ENCODE measurements at places on chromosomes 6 and 20.
A peak's percentile ranks its signal among the peaks of the same experiment; 100 is the strongest.

DNA sequence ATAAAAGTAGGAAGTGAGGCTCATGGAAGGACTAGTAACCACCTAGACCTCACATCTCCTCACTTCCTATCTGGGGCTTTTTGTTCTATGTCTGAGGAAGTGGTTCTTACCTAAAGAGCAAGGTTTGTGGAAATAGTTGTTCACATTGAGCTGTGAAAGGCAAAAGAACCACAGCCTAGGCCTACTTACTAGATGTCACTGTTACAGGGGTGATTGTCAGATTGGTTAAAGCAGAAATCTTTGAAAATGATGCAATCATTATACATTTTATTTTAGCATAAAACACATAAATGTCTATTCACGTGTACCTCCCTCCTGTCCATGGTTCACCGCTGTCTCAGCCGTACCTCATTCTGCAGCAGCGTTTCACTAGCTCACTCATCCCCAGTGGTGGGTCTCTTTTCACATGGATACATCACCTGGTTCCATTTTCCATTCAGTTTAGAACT is 268.8 kb downstream of the TMEM242 start:
- no peak for DNase-seq

DNA sequence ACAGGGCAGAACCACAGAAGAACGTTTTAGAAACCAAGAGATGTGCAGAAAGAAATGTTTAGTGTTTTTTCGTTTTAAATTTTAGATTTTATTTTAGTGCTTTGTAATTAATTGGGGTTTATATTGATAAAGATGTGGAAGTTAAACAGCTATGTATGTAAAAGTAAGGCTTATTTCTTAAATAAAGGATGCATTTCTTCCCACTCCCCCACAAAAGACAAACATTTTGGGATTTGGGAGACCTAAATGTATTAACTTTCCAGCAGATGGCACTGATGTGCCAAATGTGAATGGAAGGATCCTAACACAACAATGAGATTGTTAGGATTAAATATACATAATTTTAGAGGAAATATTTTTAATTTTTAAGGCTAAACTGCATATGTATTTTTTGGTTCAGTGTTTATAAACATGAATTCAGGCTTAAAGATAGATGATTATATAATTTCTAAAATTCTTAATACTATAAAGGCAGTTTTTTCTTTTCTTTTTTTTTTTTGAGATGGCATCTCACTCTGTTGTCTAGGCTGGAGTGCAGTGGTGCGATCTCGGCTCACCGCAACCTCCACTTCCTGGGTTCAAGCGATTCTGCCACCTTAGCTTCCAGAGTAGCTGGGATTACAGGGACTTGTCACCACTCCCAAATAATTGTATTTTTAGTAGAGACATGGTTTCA is 12.0 kb downstream of the PFDN4 start:
- DNase-seq, result peak; percentile 55

- DNase-seq, result no peak
Observed at GRCh38 chr20:1623501-1624205, 3.8 kb upstream of the SIRPB1 start.

DNA sequence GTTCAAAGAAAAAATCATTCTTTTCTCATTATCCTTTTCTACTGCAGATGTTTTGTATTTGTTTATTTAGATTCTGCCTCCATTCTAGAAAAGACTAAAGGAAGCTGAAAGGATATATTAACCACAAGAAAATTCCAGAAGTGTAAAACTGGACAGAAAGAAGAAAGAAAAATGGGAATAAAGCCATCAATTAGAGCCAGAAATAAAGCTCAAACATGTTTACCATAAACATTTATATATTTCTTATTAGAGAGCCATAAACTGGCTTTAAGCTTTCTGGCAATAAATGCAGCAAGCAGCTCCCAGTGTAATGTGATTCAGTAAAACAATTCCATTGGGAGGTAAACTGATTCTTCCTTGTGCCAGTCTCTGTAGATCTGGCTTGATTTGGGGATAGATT is 244.1 kb downstream of the PTPRK start:
- no peak for DNase-seq

- DNase-seq, result no peak
Observed at GRCh38 chr6:43934803-43935602, 165.0 kb downstream of the VEGFA start.

DNA sequence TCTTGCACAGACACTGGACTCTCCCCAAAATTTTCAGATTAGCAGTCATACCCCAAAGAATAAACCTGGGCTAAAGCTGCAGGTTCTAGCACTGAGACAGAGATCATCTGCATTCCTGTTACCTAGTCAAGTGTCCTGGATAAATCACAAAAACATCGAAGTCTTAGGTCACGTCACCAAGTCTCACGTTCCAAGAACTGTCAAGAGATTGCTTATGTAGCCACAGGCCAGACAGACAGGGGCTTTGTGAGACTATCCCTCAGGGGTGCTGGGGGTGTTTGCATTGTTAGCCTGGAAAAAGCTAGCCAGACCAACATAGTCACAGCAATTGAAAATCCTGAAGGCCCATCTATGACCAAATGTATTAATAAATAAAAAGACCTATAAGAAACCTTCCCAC is 243.1 kb upstream of the PREP start:
- no peak for DNase-seq

GRCh38 chr6:54865091-54865631 is 18.6 kb downstream of the FAM83B start:
- DNase-seq, result no peak

DNA sequence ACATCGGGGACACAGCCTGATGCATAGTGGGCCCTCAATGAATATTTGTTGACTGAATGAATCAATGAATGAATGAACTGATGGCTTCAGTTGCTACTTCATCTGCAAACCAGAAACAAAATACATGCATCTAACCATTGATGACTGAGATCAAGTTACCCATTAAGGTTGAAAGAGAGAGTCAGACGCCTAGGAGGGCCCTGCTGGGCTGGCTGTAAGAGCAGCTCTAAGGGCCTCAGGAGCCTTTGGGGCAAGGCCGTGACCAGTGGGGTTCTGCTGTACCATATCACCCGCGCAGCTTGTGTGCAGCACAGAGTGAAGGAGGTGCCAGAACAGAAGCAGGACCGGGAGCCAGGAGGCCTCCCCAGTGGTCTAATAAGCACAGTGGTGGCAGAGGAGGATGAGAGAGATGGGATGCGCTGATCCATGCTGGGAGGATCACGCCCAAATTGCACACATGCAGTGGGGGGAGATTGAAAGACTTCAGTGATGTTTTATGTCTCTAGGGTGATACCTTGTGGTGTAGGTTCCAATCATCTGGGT is 96.1 kb upstream of the KCNG1 start:
- DNase-seq, result no peak

DNA sequence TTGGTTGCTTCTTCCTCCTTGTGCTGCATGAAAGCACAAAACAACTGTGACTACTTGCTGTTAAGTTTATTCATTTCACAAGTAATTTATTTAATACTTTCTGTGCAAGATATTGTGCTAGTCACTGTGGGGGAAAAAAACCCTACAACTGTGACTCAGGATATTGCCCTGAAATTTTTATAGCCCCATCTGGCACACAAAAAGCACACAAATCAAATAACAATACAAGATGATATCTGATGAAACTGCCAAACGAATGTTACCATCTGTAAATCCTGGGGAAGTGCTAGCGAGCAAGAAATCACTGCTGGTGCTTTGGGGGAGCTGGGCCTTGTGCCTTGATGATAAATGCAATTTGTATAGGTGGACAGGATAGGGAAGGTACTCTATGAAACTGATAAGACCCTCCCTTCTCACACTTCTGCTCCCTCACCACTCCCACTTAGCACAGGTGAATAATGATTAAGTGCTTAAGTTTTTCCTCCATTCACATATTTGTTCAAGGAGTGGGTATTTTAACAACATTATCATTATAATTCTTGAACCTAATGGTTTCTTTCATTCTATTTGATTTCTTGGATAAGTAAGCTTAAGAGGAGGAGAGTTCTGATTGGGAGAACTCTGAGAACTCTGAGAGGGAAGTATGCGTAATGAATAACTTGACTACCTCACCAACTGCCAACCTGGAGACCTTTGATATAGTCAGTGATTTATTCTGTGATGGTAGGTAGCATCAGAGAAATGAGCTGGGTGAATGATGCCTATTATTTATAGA is 115.3 kb downstream of the RTN4IP1 start:
- peak; percentile 73 for DNase-seq

DNA sequence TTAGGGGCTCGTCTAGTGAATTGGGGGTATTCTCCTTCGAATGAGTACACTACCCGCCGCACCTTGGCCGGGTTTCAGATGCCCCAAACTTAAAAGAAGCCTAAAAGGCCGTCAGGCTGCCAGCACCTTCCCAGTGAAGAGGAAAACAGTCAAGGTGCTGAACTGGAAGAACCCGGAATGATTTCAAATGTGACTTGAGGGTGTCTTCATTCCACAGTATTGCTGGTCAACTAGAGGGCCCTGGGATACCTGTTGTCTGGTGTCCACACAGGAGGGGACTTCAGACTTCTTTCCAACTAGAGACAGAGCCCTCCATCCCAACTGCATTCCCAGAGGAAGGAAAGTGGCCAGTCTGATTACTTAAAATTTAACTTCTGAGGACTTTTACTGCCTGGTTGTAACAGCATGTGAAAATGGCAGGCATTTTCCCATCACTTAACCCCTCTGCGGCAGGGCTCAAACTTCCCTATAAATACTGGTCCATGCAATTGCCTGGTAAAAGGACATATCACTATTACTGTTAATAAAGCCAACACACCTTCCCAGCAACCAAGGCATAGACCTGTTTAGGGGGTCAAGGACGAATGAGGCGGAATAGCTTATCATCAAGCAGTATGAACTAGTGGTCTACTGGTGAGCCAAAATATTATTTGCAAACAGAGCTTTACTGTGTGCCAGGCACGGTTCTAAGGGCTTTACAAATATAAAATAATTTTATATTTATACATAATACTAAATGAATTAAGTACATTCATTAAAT is 651 bp upstream of the SAMHD1 start:
- DNase-seq, result no peak

- DNase-seq, result no peak
Observed at GRCh38 chr6:81988871-81989270, 236.4 kb upstream of the TENT5A start.

DNA sequence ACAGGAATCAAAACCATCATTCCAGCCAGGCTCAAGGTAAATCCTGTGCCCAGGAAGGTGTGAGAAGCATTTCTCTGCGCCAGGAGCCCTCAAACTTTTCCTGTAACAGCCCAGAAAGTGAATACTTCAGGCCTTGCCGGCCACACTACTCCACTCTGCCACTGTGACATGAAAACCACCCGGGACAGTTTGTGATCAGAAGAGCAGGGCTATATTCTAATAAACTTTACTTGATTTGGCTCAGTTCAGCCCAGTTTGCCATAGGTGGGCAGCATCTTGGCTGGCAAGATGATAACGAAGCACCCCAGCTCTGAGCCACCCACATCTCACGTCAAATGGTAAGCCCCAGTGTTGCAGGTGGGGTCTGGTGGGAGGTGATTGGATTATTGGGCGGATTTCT is 249.4 kb downstream of the DLL1 start:
- no peak for DNase-seq

DNA sequence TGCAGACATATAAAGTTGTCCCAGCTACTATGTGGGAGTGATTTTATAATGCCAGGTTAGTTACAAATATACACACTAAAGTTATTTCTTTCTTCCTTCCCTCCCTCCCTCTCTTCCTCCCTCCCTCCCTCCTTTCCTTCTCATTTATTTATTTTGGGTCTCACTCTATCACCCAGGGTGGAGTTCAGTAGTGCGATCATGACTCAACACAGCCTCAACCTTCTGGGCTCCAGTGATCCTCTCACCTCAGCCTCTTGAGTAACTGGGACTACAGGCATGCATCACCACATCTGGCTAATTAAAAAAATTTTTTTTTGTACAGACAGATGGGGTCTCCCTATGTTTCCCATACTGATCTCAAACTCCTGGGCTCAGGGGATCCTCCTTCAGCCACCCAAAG is 59.2 kb downstream of the PHF20 start:
- DNase-seq, result peak; percentile 29

- DNase-seq, result no peak
Observed at GRCh38 chr6:17542243-17542642, 57.9 kb upstream of the FAM8A1 start.

GRCh38 chr6:112752305-112752704 is 405.2 kb downstream of the RFPL4B start:
- no peak for DNase-seq

- DNase-seq, result peak; percentile 11
Observed at GRCh38 chr6:114342826-114343781, at the start of gene HS3ST5. Gene HS3ST5 (minus strand): TSS chr6:114343023. CDS start chr6:114062845, 280,178 bp downstream.

DNA sequence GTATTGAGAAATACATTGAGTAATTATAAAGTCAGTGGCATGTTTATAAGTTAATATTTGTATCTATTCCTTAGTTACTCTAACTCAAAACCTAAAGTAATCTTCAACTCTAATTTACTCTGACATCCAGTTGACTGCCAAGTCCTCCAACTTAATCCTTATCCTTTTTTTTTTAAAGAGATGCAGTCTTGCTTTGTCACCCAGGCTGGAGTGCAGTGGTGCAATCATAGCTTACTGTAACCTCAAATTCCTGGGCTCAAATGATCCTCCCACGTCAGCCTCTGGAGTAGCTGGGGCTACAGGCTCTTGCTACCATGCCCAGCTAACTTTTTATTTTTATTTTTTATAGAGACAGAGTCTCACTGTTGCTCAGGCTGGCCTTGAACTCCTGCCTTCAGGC is 24.4 kb downstream of the PTPN1 start:
- peak; percentile 75 for DNase-seq

GRCh38 chr6:44243345-44243744 is 3.6 kb upstream of the HSP90AB1 start:
- DNase-seq, result no peak

DNA sequence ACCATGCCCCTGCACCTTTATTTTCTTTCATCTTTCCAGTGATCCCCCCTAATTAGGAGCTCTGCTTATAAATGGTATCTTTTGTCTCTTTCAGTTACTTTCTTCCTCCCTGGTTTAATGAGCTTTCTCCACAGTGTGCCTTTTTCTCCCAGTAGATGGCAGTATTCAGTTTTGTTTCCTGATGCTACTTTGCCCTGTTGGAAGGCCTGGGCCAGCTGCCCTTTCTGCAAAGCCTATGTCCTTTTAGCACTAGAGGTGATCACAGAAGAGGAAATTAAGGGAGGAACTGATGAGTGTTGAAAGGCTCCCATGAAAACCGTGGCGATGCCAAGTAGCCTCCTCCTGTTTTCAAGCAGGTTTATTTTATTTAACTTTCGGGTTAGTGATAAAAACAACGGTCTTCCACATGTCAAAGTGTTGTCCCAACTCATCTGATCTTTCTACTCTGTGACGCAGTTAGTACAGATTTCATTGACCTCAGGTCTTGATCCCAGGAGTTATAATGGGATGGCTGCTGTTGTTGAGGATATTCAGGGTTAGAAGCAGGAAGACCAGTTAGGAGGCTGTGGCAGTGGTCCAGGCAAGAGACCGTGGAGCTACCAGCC is 184.2 kb upstream of the BMP2 start:
- peak; percentile 45 for DNase-seq

Data from fibroblast of skin of right quadriceps (primary cell).